ENCODE measurements at places on chromosomes 1 and 21. TPM values are rescaled to one million over a fixed set of nuclear protein-coding genes. Genes with fewer than 3 reads are reported as not detected.

DNA sequence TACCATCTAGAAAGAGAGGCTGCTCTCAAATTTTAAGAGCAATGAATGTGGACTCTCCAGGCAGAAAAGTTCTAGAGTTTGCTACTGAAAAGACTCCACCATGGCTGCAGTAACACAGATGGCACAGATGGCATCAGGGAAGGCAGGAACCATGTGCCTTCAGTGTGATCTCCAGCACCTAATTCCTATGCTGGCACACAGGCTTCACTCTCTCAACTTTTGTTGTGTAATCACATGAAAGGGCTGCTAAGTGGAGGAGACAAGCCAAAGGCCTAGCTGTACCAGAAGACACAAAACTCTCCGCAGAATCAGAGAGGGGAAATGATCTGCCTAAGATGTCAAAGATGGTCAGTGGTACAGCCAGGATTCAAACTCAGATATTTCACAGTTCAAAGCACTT lies 31.1 kb downstream of the ERI3 start:
- DNase-seq, result no peak

- no peak for DNase-seq
Measured at GRCh38 chr1:175569117-175569743, 174.2 kb downstream of the TNR start.

DNA sequence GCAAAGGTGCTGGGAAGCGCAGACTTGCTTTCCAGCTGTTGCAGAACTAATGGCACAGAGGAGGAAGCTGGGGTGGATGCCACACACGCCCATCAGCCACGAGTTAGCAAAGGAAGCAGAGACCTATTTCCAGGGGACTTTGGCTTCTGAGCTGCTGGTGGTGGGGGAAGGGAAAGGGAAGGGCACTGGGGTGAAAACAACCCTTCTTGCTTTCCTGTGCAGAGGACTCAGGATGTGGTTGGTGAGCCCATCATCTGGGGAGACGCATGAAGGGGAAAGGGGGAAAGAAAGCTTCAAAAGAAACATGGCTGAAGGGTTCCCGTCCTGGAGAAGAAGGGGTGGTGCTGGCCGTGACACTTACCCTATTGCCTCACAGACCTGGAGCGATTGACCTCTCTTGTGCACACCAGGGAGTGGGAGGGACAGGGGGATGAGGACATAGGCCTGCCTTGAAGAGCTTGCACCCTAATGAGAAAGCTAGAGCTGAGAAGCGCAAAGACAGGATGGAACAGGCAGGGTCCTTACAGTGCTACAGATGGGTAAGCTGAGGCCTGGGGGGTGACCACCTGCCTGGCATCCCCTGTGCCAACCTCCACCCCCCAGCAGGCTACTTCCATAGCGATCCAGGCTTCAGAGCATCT lies 140.8 kb upstream of the RAB4A start:
- DNase-seq, result no peak

IL10RB gene
- polyA plus RNA-seq, result 20.8 TPM

DNA sequence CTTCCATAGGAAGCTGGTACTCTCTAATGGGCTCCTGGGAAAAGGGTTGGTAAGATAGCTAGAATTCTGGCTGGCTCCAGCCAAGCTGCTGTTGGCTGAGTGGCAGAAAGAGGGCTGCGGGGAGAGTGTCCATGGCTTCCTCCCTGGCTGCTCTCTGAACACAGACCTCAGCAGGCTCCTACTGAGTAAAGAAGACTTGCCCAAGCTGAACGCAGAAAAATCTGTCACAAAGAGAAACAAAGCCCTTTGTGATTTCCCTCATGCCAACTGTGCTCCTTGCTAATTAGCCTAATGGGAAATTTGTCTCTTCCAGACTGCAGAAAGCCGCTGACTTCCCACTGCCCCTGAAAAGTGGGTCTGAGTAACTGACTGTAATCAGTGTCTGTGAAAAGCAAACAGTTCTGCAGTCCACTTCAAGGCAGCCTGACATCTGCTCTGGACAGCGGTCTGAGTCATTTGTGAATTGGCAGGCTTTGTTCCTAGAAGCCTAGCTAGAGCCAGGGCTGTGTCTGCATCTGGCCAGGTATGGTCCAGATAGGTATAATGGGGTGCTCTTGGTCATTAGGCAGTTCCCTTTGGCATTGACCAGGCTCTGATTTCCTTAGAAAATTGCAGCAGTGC lies 282.8 kb downstream of the ZNF648 start:
- no peak for DNase-seq

COL8A2 gene
- 0.41 TPM for polyA plus RNA-seq

GRCh38 chr1:211648980-211649934 lies 26.2 kb downstream of the NEK2 start:
- DNase-seq, result no peak

DNA sequence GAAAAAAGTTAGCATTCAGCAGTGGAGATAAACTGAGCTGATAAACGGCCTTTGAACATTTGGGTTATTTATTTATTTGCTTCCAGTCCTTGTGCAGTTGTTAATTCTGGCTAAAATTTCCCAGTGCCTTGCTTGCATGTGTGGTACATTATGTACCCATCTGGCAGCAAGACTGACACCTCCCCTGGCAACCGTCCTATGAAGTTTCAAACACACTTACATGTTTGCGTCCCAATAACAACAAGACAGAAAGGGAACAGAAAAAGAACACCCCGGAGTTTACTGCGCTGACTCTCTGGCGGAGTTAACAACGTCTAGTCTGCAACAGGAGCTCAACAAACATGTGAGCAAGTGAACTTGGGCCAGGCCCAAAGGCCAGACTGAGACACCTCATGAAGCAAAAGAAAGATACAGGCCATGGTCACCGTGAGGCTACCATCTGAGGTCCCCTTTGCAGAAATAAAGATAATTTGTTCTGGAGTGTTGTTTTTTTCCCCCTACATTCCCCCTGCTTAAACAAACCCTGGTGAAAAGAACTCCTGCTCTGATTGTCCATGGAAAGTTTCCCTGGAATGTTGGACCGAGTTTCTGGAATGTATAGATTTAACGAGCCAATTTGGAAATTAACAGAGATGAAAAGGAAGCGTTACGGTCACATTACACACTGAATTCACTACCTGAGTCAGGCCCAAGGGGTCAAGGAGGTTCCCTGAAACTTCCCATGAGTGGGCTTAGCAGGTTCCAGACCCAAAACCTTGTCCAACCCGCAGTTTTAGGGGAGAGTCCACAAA lies 33.4 kb downstream of the TRABD2B start:
- DNase-seq, result no peak

TCHHL1 gene
- polyA plus RNA-seq, result not detected

TDRD5 gene
- polyA plus RNA-seq, result not detected

DNA sequence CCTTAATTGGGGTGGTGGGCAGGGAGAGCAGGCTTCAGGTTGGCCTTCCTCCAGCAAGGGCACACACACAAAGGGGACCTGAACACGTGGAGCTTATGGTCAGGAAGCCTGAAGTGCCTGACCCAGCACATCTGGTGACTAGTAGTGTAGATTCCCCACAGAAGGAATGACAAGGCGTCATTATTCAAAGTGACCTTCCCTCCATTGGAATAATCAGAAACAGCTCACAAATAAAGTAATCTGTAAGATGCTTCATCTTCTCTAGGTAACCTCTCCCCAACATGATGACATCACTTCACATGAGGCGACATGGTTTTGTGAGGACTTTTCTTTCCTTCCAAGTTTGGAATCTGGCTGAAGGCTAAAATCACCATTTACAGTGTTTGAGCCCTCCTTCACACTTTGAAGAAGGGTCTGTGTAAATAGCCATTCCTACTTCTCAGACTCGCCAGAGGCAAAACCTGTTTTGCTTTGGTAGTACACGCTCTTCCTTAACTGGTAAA lies 32.8 kb upstream of the ERG start:
- DNase-seq, result no peak

DNA sequence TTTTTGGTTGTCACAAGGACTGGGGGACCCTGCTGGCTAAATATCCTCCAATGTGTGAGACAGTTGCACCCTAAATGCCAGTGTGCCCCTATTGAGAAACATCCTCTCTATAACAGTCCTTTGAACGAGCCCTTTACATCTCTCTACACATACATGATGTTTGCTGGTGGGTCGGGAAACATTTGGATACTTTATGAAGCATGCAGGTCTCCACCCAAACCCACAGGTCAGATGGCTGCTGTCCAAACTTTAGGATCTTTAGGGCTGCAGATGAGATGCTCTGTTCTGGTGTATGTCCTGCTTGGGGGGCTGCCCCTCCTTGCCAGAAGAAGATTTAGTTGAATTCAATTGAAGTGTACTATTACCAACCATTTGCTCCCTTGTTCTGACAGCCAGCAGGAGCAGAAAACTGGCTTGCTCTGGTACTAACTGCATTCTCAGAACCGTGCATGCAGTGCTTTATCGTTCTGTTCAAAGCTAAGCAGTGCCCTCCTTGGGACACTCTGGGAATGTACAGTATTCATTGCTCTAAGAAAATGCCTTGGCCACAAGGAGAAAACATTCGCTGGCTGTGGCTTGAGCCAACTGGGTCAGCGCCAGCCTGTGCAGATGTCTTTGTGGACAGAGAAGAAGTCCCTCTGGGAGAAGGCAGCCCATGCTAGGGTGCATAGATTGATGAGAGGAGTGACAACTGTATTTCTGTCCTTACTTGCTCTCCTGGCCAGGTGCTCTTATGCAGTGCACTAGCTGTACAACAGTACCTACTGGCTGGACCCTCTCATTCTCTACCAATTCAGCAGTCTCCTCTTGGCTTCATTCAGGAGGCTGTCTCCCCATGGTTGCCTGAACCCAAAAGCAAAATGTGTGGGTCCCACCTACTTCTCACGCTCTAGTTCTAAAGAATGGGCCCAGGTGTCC lies 61.4 kb upstream of the DIRAS3 start:
- no peak for DNase-seq

LENEP gene
- polyA plus RNA-seq, result not detected

- peak; percentile 17 for DNase-seq
Measured at GRCh38 chr1:47709019-47709871, 271.4 kb downstream of the FOXD2 start.

MIXL1 gene
- polyA plus RNA-seq, result 0.07 TPM

LAMB3 gene
- polyA plus RNA-seq, result 823 TPM

GRCh38 chr1:209319549-209319948 lies 264.0 kb upstream of the CAMK1G start:
- DNase-seq, result peak; percentile 75

KIF26B gene
- 0.21 TPM for polyA plus RNA-seq

SLFNL1 gene
- not detected for polyA plus RNA-seq

NPPA gene
- not detected for polyA plus RNA-seq

DNA sequence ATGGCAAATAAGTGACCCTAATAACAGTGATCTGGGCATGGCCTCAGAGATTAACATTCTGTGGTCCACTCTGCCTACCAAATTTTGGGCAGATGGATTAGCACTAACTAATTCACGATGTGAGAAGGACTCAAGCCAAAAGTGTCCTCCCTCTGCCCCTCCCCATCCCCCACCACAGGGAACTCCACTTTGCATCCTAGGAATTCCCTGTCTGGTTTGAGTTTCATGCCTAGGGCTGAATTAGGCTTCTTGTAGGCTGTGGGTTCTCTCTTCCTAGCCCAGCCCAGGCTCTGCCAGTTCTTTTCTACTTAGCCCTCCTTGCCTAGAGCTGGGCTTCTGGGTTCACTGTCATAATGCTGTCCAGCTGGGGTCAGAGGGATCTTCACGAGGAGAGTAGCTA lies 64.1 kb downstream of the ATP2B4 start:
- no peak for DNase-seq

DNA sequence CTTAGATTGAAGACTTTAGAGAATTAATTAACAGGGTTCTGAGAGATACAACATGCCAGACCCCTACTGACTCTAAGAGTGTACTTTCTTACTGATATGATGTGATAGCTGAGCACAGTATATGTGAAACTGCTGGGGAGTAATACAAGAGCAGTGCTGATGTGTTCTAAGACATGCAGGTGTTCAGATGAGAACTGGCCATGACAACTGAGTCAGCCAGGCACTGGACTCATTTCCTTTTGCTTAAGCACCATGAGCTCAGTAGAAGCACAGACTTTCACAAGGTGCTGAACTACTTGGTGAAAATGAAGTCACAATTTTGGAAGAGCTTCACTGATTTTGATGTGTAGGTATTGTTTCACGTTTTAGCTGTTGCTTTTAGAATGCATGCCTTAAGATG lies 15.9 kb upstream of the POGZ start:
- peak; percentile 67 for DNase-seq

GRCh38 chr1:198199105-198199504 lies 42.3 kb downstream of the NEK7 start:
- DNase-seq, result peak; percentile 43

DNA sequence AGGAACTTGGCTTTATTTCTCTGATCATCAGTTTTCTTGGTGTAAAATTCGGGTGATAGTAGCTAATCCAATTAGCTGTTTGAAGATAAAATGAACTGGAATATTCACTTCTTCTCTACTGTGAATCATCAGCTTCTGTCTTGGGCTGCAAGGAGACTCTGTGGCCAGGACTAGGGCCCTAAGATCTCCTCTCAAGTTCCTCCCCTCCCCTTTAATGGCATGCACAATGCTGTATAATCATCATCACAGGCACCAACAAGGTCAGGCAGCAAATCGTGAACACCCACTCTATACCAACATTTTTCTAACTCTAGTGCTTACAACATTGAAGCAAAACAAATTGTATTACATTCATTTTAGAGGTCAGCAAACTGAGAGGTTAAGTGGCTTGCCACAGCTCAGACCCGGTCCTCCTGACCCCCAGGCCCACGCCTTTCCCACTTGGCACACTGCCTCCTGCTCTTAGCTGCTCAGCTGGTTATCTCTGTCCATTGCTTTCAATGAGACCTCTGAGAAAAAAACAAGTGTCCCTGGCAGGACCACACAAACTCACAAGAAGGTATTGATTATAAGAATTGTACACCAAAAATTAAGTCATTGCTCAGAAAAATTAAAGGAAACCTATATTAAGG lies 31.8 kb downstream of the LRRC52 start:
- DNase-seq, result no peak

COG2 gene
- 13.3 TPM for polyA plus RNA-seq

- peak; percentile 32 for DNase-seq
Measured at GRCh38 chr1:38733761-38734160, 125.8 kb downstream of the RRAGC start.

FCRL2 gene
- not detected for polyA plus RNA-seq

PLA2G2A gene
- not detected for polyA plus RNA-seq

TLR5 gene
- polyA plus RNA-seq, result 0.18 TPM

- DNase-seq, result no peak
Measured at GRCh38 chr1:199452627-199453026, 574.9 kb upstream of the NR5A2 start.

DNA sequence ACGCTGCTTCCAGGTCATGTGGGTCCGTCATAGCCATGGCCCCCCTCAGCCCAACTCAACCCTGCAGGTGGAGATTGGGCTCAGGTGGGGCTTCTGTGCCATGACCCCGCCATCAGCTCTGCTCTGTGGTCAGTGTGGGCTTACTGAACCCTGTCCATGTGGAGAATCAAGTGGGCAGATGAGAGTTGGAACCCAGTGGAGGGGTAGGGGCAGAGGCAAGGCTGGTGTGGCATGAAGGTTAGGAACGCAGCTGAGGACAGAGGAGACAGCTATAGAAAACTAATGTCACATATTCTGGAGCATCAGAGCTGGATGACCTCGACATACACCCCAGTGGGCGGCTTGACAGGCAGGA lies 355.9 kb downstream of the PTPRU start:
- DNase-seq, result no peak

ARHGAP29 gene
- 40.7 TPM for polyA plus RNA-seq

RXRG gene
- not detected for polyA plus RNA-seq

- DNase-seq, result peak; percentile 96
Measured at GRCh38 chr1:168636642-168637111, 60.3 kb downstream of the XCL1 start.

ERICH3 gene
- not detected for polyA plus RNA-seq

Data from foreskin keratinocyte (primary cell).